A172 (cell line): ENCODE measurements at places on chromosomes 6 and 20.

DNA sequence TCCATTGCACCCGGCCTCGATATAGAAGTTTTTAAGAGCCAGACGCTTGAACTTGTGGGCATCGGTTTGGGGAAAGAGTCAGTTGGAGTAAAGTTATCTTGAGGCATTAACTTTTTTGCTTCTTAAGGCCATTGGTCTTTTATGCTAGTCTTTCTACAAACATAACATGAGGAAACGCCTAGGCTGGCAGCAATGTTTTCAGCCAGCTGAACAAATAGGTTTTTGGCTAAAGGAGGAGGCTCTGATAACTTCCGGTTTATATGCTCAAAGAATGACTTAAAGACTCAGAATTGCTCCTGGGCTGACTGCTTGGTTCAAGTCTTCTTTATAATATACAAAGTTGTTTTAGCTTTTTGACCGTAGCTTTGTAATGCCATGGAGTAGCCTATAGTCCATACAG is 46.2 kb downstream of the HLA-C start:
- DNase-seq, result no peak

- no peak for DNase-seq
These were observed 3.3 kb downstream of the BMP2 start for GRCh38 chr20:6770786-6771100.

DNA sequence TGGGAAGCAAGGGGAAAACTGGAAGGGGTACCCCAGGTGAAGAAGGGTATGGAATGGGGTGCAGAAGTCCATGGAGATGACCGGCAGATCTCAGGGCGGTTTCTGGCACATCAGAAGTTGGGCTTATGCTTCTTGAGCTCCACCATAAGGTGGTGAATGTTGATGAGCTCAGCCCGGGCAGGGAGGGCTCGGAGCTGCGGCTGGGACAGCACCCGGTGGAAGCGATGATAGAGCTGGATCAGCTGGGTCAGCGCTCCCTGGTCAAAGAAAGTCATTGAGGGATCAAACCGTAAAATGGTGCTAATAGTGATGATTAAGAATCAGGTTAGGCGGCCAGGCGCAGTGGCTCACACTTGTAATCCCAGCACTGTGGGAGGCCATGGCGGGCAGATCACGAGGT is 20.9 kb downstream of the VPS52 start:
- no peak for DNase-seq

GRCh38 chr6:98116455-98116854 is 717.9 kb upstream of the POU3F2 start:
- DNase-seq, result no peak

- DNase-seq, result no peak
These were observed 487.6 kb downstream of the PREX1 start for GRCh38 chr20:48339986-48340882.

DNA sequence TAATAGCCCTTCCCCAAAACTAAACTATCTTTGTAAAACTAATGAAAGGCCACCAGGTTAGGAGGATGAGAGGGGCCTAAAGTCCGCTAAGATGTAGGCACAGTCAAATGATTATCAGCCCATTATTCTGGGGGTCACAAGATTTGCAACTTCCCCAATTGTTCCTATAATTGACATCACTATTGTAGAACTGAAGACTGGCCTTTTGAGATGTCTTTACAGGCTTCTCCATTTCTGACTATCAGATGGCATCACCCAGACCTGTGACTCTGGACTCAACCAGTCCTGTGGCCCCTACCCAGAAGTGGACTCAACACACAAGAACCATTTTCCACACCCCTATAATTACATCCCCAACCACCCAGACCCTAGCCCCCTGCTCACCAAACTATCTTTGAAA is 61.5 kb upstream of the MAP7 start:
- DNase-seq, result no peak

- no peak for DNase-seq
These were observed 7.1 kb downstream of the CD93 start for GRCh38 chr20:23079016-23079351.

- DNase-seq, result peak; percentile 46
These were observed 63.6 kb downstream of the HUS1B start for GRCh38 chr6:593139-593906.

GRCh38 chr6:36598326-36598725 is 4.2 kb downstream of the SRSF3 start:
- no peak for DNase-seq

DNA sequence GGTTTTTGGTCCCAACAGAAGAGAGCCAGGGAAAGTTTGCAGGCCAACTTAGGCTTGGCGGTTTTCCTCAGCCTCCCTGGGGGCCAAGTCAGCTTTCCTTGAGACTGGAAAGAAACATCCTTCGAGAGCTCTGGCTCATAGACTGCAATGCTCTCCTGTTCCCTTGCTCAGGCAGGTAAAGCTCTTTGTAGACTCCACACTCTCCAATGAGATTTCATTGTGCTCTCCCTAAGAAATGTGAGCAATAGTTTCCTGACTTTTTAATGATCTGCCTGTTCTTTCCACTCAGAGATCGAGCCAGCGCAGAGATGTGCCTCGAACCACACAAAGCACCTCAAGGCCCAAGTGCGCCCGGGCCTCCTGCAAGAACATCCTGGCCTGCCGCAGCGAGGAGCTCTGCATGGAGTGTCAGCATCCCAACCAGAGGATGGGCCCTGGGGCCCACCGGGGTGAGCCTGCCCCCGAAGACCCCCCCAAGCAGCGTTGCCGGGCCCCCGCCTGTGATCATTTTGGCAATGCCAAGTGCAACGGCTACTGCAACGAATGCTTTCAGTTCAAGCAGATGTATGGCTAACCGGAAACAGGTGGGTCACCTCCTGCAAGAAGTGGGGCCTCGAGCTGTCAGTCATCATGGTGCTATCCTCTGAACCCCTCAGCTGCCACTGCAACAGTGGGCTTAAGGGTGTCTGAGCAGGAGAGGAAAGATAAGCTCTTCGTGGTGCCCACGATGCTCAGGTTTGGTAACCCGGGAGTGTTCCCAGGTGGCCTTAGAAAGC is 13.9 kb downstream of the TNFAIP3 start:
- no peak for DNase-seq

DNA sequence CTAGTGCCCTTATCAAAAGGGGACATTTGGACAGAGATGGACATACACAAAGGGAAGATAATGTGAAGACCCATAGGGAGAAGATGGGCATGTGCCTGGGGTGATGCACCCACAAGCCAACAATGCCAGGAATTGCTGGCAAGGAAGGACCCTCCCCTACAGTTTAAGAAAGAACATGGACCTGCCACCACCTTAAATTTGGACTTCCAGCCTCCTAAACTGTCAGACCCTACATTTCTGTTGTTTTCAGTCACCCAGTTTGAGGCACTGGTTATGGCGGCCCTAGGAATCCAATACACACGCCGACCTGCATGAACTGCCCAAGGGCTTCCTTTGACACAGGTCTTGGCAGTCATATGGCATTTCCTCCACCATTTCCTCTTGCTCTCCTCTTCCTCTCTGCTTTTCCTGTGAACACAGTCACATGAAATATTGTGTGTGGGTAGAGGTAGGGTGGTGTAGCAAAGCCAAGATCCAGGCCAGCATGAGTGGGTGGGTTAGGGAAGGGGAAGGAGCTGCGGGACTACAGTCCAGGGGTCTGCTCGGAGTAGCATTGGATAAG is 115.6 kb downstream of the ZDHHC14 start:
- no peak for DNase-seq

DNA sequence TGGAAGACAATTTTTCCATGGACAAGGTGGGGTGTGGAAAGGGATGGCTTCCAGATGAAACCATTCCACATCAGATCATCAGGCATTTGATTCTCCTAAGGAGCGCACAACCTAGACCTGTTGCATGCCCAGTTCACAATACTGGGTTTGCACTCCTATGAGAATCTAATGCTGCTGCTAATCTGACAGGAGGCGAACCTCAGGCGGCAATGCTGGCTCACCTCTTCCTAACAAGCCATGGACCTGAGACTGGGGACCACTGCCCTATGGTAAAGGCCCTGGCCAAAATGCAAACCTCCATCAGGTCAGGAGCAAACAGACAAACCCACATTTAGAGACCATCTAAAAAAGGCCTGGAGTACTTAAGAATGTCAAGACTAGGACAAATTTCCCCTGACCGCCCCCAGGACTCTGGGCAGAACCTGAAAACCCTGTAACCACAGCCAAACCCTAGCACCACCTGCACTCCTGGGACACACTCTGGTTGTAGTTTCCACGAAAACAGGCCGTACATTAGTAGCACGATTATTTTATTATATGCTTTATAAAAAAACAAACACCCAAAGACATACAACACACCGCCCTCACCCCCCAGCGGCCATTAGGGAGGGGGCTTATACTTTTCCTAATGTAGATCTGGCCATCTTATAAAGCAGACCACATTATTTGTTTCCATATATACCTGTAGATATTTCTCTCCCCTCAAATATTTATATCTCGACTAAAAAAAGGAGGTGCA is 27.3 kb downstream of the SNX5 start:
- no peak for DNase-seq

GRCh38 chr20:58086763-58087561 is 141.5 kb downstream of the ANKRD60 start:
- DNase-seq, result peak; percentile 75

GRCh38 chr6:167697316-167697715 is 129.4 kb upstream of the AFDN start:
- DNase-seq, result no peak

GRCh38 chr6:33845031-33845745 is 41.4 kb upstream of the MLN start:
- DNase-seq, result no peak

- DNase-seq, result no peak
These were observed 116.5 kb downstream of the CLIC5 start for GRCh38 chr6:45898941-45899682.

- no peak for DNase-seq
These were observed 3.5 kb downstream of the PAX1 start for GRCh38 chr20:21708738-21709534.

GRCh38 chr6:150088481-150089154 is 19.7 kb upstream of the ULBP3 start:
- DNase-seq, result no peak

DNA sequence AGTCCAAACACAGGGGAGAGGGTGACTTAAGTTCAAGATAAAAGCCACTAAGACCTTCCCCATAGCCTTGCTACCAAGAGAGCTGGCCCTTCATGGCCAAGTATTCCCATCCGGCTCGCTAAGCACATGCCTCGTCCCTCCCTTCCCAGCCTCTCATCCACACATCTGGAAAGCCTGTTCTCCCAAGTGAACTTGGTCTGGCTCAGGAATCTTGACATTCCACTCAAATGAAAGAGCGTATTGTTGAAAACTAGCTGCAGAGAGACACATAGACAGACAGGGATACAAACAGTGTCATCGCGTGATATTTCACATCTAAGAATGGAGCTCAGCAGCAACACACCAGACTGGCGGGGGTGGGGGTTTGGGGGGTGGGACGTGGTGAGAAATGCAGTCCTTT is 182.8 kb upstream of the FOXQ1 start:
- DNase-seq, result no peak

DNA sequence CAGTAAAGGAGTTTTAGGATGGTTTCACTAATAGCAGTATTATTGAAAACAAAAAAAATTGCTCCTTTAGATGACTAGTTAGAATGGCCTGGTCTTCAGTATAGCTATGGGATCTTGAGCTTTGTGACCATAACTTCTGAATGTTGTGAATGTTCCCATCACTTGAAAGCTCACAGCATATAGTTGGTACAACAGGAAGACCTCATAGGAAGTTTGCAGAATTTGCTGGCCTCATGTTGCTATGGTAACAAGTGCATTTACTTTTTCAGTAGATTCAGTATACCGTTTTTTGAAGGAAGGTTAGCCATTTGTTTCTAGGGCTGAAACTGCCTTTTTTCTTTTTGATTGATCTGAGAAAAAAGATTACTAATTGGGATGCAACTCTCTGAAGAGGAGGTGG is 8.3 kb downstream of the PHF3 start:
- no peak for DNase-seq

DNA sequence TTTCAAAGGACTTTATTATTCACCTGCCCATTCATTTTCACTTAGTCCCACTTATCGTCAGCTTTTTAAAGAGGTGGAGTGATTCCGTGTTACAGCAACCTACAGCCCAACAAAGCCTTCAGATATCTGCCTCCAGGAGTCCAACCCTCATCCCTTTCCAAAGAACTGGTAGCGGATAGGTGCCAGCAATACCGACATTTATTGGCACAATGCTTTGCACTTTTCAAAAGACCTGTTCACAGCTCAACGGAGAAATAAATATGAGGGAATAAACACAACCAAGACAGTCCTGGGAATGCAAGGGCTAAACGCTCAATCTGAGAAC is 819 bp upstream of the MTRF1L start:
- no peak for DNase-seq

DNA sequence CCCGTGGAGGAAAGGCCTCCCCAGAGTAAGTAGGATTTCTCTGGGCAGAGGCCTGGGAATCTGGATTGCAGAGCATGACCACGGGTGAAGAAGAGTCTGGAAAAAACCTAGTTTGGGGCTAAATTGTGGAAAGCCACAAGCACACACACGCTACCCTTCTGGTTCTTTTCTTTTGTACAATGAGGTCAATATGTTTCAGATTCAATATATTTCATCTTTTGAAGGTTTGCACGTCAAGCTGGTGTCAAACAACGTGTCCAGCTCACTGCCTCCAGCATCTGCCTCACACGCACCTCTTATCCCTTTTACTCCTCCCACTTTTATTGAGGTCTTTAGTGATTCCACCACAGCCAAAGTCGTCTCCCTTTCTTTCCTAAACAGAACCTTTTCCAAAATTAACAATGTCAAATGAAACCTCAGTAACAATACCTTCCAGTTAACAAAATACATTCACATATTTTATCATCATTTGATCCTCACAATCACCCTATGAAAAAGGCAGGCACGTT is 773 bp upstream of the EPB41L2 start:
- no peak for DNase-seq

DNA sequence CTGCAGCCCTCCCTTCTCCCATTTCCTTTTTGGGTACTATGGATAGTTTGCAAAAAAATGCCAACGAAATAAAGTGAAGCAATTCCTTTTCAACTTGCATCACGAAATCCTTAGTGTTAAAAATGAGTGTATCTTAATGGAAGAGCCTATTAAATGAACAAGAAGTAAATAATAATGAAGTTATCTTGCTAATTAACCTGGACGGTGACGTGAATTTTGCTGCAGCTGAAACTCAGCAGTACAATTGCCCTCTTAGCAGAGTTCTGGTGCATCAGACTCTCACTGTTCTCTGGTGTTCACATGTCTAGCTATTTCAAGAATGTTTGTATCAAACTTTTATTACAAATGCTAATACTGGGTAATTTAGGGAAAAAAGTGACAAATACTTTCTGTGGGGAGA is 119.7 kb upstream of the HDAC2 start:
- no peak for DNase-seq
